ENCODE measurements at places on chromosomes 5 and 9.
A peak's percentile ranks its signal among the peaks of the same experiment; 100 is the strongest.

DNA sequence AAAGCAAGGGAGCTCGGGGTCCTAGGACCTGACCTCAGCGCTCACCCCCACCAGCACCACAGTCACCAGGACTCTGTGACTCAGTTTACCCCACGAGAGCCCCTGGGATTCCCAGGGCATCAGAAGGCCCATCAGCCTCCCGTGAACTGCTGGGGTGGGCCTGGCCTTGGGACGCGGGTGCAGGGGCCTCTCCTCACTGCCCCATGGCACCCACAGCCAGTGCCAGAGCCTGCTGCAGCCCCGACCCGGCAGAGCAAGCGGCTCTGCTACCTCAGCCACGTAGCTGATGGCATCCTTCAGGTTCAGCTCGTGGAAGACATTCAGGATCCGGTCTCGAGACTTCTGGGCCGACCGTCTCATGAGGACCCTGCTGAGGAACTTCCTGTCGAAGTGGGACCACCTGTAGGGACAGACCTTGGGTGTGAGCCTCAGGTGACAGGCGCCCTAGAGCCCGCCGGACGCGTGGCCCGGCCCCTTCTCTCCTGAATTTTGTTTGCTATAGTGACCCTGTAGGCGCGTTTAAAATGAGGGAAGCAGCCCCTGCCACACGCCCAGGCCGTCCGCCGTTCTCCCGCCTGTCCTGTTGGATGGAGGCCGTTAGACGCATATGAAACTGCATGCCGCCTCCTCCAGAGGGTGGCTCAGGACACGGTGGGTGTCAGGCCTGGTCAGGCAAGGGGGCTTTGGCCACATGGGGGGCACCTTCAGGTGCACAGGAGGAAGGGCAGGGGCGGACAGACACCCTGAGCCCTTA, 36.8 kb downstream of the EXOC3 start:
- DNase-seq, result no peak

DNA sequence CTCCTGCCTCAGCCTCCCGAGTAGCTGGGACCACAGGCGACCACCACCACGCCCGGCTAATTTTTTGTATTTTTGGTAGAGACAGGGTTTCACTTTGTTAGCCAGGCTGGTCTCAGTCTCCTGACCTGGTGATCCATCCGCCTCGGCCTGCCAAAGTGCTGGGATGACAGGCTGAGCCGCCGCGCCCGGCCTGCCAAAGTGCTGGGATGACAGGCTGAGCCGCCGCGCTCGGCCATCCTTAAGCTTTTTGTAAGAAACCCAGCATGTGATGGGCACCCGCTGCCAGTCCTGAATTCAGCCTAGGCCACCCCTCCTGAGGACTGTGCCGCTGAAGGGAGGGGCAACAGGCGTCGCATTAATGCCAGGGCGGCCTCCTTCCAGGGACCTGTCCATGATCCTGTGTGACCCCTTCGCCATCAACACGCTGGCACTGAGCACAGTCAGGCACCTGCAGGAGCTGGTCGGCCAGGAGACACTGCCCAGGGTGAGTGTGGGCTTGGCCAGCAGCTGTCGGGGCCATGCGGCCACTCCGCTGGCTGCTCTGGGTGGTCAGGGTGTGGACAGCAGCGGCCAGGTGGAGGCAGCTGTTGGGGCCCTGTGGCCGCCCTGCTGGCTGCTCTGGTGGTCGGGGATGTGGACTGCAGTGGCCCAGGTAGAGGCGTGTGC, 10.5 kb downstream of the NELFB start:
- no peak for DNase-seq

- no peak for DNase-seq
These were observed 9.3 kb downstream of the PDLIM4 start for GRCh38 chr5:132266836-132267160.

DNA sequence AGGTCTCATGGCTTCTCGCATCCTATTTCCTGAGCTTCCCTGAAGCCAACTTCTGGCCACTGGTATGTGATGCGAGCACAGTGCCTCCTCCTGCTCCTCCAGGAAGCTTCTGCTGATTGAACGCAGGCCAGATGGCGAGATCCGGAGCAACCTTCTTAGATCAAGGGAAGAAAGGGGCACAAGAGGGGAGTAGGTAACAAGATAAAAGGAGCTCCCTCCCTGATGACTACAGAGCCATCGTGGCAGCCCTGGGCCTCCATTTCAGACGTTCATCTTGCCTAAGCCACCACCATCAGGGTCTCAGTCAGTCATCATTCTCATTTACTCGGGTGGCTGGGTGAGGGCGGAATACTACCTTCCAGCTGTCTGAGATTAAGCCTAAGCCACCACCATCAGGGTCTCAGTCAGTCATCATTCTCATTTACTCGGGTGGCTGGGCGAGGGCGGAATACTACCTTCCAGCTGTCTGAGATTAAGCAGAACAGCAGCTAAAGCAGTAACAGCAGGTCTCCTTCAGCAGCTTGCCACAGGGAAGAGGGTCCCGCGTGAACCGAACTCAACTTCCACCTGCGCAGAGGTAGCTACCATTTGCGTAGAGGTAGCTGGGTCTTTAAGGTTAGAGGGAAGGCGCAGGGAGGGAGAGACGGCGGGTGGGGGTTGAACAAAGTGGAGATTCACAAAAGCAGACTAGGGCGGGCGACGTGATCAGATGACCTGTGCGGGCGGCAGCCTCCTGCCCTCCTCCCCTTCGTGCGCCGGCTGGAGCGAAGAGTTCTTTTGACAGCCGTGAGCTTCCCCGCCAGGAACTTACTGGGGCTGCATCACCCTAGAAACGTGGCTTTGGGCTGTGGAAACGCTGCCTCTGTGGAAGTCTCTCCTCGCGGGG, 27.9 kb upstream of the MGAT1 start:
- peak; percentile 62 for DNase-seq

- peak; percentile 44 for DNase-seq
These were observed at the start of gene RASGRF2 for GRCh38 chr5:80959768-80960442. RASGRF2 (plus strand) TSS chr5:80960363; CDS start chr5:80960739, 376 bp downstream.

GRCh38 chr5:131364507-131365050, 100.7 kb downstream of the CDC42SE2 start:
- no peak for DNase-seq

DNA sequence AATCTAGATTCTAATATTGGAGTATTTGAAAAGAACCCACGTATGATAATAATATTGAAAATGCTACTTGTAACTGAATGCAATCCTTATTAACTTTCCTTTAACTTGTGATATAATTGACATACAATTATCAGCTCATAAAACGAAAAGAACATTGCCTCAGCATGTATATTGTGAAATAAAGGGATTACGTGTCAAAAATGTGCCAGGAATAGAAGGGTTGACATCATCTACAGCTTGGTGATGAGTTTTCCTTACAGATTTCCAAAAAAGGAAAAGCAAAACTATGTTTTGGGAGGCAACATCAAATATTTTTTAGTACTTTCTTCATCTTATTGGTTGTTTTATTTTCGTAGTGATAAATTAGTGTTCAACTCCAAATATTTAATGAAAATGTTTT, 266.0 kb upstream of the PTGER4 start:
- DNase-seq, result no peak

DNA sequence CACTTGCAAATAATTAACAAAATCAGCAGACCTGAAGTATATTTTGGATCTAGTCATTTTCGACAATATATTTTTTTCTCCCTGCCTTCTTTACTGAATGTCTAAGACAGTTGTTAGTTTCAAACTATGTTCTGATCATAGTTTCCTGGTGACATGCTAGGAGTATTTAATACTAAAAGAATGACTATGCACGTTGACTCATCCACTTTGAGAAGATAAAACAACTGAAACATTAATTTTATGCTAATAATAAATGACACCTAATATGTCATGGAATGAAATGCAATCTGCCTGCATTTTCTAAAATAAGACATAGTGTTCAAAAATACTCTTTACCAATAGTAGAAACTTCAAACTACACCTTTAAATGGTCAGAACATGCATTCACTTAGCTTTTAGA, 2123.7 kb upstream of the C9orf72 start:
- DNase-seq, result no peak

GRCh38 chr5:141902015-141902814, 21.5 kb upstream of the DELE1 start:
- DNase-seq, result no peak

GRCh38 chr5:122761115-122761514, 13.8 kb upstream of the SNX2 start:
- no peak for DNase-seq

DNA sequence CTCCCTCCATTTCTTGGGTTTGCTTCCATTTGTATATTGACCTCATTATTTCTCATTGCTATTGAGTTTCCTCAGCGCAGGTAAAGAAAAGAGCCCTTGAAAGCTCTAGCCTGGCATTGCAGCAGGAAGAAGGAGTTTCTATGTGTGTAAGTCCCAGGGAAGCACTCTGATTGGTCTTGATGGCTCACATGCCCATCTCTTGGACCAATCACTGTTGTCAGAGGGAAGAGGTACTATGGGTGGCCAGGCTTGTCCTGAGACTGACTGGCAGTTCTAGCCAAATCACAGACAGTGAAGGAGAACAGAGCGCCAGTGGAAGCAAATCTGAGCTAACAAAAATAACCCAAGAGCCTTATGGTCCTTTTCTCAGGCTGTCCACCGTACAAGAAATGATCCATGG, 219.0 kb downstream of the PAX5 start:
- no peak for DNase-seq

GRCh38 chr9:105198865-105199264, 45.6 kb upstream of the SLC44A1 start:
- no peak for DNase-seq

DNA sequence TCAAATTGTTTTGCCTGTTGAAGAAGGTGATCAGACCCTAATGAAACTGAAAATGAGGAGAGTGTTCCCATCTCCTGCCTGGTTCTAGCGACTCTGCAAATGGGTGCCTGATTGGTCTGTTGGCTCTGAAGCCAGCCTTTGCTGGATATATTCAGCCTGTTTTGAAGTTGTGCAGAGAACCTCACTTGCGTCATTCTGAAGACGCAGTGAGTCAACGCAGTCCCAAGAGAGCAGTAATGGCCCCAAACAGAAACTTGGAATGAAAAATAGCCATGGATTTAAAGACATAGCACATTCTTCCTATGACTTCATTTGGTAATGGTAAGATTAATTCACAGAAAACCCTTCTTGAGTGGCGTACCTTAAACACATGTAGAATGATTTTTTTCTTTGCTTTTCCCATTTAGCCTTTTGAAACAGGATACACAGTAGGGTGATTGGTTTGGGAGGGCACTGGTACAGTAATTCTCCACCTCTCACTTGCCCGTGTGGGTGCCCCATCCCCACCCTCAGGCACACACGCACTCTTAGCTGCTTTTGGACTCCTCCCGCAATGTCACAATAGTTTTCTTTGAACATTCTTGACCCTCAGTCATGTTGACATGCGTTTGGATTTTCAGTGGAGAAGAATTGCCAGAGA, 54.1 kb upstream of the ABL1 start:
- DNase-seq, result no peak

GRCh38 chr9:73152543-73152844, 829 bp downstream of the ANXA1 start:
- DNase-seq, result no peak

- no peak for DNase-seq
These were observed 533.0 kb downstream of the BNC2 start for GRCh38 chr9:16337322-16338029.

DNA sequence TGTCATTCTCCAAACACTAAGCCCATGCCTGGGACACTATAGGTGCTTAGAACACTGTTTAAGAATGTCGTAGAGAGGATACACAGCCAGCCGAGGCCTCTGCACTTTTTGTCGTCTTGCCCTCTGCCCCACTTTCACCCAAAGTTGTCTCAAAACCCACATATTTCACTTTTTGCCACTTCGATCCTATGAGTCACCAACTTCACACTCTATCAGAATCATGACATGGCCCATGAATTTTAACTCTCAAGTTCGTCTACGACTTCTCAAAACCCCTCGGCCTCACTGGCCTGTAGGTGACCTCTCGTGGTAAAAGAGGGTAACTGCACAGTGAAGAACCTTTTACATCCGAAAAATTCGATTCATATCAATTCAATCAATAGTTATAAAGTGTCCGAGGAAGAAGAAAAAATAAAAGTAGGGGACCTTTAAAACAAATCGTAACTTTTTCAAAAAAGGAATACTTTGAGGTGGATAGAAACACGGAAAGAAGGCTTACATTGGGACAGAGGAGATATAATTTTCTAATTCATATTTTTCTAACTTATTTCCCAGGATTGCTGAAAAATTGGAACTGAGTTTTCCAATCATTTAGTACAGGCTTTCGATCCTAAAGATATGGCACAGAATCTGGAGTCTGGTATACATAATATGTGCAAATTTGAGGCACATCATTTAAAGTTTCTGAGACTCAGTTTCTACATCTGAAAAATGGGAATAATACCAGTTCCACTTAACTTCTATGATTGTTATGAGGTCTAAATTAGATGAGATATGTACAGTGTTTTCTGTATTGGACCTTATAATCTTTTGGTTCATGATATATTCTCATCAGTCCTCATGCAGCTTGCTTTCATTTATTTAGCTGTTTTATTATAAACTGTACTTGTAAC, 122.6 kb downstream of the APBA1 start:
- DNase-seq, result peak; percentile 69

GRCh38 chr5:54529565-54529964, 12.0 kb downstream of the SNX18 start:
- no peak for DNase-seq

GRCh38 chr5:52693280-52693679, 94.4 kb upstream of the ITGA1 start:
- DNase-seq, result no peak

DNA sequence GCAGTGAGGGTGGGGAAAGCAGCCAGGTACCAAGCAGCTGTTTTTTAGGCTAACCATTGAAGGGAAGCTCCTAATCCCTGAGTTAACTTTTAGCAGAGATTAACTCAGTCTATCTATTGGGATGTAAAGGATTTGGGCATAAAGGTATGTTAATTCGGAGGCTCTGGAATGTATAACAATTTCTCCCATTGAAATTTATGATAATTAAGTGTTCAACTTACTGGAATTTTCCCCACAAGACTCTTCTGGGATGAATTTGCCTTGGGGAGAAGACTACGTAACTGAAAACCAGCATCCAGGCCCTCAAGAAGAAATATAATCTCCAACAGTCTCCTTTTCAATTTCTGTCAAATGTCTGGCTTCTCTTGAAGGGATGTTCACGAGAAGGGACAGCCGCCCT, 23.6 kb downstream of the ZFP62 start:
- no peak for DNase-seq

DNA sequence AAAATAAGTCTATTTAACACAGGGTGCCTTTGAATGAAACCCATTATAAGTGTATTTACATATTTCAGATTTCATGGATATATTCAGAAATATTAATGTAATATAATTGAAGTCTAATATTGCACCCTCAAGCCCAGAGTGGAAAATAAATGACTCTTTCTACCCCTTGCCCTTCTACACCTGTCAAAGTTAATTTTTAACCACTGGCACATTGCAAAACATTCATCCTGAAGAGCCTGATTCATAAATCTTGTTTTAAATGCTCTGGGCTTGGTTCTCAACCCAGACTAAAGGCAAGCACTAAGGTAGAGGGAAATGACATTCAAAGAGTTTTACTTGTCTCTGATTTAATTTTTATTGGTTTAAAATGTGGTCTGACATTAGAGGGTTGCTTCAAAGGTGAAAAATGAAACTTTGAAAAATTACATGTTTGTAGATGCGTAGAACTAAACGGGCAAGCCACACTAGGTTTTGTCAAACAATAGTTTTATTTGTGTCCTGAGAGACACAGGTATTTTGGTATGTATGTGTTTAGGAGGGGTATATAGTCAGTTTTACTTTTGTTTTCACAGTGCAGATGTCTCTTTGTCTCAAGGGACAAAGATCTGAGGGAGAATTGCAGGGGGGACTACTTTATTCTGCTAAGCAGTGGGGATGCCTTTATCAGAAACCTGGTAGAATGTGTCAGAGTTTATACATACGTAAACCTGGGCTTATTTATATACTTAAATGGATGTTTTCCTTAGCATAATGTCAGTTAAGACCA, 69.7 kb downstream of the PIK3R1 start:
- DNase-seq, result no peak

- no peak for DNase-seq
These were observed 51.2 kb downstream of the TARS1 start for GRCh38 chr5:33491941-33492340.
